ENCODE measurements at places on chromosomes 7 and 10.
A peak's percentile ranks its signal among the peaks of the same experiment; 100 is the strongest.

DNA sequence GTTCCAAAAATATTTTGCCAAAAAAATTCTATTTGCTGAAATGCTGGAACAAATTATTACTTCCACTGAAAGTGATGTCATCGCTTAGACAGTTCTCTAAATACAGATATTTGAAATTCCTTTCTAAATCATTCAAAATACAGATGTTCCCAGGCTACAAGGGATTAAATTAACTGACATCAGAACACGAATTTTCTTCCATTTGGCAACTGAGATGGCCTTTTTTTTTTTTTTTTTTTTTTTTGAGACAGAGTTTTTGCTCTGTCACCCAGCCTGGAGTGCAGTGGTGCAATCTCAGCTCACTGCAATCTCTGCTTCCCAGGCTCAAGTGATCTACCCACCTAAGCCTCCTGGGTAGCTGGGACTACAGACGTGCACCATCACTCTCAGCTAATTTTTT lies 57.0 kb downstream of the P4HA1 start:
- peak; percentile 91 for DNase-seq

DNA sequence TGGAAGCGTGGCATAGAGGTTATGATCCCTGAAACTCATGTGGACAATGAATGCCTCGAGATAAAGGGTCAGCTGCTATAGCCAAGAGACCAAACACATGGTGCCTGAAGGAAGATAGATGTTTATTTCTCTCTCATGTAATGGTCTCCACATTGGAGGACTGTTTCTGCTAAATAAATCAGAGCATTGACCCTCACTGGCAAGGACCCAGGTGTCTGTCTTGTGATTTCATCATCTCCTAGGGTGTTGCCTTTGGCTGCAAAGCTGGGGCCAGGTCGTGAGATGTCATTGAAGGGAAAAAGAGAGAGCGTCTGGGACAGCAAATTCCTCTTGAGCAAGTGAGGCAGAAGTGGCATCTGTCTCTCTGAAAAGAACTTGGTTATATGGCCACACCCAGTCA lies 64.6 kb downstream of the JCAD start:
- DNase-seq, result no peak

- no peak for DNase-seq
Measured at GRCh38 chr10:133249094-133249780, 11.6 kb downstream of the VENTX start.

DNA sequence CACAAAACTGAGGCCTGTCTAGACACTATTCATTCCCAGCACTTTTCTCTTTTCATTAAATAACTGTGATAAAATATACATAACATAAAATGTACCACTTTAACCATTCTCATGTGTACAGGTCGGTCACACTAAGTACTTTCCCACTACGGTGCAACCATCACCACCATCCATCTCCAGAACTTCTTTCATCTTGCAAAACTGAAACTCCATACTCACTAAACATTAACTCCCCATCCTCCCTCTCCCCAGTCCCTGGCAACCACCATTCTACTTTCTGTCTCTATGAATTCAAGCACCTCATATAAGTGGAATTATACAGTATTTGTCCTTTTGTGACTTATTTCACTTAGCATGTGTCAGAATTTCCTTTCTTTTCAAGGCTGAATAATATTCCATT lies 53.0 kb downstream of the ARHGAP12 start:
- no peak for DNase-seq

- DNase-seq, result no peak
Measured at GRCh38 chr7:27462575-27463270, 200.0 kb downstream of the HIBADH start.

DNA sequence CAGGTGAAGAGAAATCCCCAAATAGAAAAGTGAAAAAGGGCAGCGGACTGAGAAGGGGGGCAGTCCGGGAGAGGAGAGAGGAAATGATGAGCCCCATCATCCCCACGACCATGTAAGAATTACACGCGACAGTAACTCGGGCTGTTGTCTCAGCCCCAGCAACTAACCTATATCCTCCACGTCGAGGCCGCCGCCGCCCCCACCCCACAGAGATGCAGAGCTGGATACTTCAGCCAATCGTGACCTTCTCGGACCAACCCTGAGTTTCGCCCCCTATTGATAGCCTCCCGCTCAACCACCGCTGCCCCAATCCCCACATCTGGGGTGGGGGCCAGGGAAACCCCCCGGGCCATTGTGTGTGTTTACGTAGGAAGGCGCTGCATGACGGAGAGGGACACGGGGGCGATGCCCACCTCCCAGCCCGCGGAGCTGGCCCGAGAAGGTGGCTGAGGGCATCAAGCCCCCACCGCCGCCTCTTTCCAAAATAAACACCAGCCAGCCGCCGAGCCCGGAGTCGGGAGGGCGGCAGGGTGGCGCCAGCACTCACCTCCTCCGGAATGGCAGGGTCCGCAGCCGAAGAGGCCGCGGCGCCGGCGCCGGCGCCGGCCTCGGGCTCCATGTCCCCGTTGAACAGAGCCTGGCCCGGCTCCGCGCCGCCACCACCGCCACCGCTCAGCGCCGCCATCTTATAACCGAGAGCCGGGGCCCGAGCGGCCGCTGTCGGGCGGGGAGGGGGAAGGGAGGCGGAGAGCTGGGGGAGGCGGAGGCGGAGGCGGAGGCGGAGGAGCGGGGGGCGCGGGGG lies 509 bp downstream of the BRAF start:
- DNase-seq, result peak; percentile 80

DNA sequence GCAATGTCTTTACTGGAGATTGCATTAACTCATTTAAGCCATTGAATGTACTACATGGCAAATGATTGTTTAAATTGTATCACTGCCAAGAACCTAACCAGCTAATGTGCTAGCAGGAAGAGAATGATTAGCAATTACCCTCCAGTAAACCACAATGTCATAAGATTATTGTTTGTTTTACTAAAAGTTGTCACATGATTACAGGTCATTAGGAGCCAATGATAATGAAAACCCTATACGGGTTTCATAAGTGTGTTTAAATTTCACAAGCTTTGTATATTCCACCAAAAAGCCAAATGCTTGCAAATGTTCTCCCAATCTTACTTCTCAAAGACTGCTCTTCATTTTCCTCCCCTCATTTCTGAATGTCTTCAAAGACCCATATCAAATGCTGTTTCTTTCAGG lies 76.5 kb upstream of the PPP1R3C start:
- DNase-seq, result no peak

DNA sequence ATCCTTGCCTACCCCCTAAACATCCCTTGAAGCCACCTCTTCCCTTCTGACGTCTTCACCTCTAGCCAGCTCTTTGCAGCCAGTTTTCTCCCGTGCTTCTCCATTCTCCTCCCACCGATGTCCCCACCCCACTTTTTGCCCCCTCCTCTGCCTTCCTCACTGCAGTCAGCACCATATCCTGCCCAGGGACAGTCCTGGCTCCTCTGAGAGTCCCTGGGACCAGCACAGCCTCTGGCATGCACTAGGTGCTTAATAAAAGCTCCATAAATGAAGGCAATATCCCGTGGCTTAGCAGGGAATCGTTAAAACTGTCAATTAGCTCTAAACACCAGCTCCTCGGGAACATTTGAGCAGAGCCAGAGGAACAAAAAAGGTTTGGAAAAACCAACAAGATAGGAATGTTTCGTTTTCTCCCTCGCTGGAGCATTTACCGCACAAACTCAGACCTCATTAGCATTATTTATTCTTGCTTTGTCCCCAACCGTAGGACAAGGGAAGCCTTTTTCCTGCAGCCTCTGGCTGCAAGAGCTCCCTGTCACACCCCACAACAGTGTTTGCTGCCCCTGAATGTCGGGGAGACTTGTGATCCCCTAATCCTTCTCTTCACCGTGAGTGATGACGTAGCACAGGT lies 16.1 kb downstream of the MYL10 start:
- no peak for DNase-seq

- peak; percentile 52 for DNase-seq
Measured at GRCh38 chr7:18499407-18500177, 4.0 kb downstream of the HDAC9 start.

DNA sequence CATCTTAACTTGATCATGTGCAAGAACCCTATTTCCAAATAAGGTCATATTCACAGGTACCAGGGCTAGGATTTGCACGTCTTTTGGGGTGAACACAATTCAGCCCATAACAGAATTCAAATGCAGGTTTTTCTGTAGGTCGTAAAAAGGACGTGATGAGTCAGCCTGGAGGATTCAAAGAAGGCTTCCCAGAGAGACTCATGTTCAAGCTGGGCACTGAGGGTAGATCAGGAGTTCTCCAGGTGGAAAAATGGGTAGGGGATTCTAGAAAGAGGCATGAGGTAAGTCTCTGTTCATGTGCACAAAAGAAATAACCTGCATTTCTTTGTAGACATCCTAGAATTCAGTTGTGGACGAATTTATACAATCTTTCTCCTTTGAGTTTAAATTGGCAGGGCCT lies 160.4 kb downstream of the RPS24 start:
- peak; percentile 21 for DNase-seq

DNA sequence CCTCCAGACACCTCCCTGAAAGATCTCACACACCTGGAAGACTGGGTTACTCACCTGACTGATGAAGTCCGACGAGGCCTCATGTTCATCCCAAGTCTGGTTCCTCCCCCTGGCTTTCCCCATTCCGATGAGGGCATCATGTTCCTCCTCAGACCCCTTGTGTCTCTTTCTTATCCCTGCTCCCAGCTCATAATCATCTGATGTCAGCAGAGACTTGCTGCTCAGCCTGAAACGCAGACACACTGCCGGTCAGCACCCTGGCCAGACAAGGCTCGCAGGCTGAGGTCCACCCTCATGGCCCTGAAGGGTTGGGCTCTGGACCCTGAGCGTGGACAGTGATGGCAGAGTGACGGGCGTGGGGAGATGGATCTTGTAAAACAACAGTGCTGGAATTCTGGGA lies 64.3 kb downstream of the TNRC18 start:
- no peak for DNase-seq

GRCh38 chr10:79090134-79090803 lies 21.5 kb downstream of the ZMIZ1 start:
- no peak for DNase-seq

GRCh38 chr10:80411681-80412220 lies 3.4 kb downstream of the PRXL2A start:
- no peak for DNase-seq

GRCh38 chr10:110733218-110733952 lies 89.2 kb downstream of the RBM20 start:
- no peak for DNase-seq

DNA sequence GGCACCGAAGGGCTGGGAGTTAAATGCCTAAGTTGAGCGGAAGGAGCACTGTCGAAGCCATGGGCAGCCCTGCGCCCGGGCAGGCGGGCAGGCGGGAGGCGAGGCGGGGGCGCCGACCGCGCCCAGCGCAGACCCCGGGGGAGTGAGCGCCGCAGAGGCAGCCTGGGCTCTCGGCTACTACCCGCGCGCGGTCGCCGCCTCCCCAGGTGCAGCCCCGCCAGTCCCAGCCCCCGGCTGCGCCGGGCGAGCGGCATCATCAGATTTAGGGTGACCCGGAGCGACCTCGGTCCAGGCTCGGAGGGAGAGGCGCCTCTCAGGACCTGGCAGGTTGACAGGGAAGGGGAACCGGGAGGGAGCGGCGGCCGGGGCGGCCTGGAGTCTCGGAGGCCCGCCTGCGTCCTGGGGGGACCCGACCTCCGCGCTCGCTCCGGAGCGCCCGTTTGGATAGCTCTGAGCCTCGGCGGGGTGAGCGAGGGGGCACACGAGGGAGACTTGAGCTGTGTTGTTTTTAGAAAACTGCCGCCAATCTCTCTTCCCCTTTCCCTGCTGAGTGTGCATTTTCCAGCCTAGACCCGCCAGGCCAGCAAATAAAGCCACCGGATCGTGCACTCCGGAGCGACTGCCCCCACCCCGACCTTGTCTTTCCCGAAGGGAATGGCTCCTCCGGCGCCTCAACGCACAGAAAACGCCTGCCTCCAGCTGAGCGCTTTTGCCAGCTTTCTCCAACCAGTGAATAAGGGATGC lies 2.3 kb upstream of the NRP1 start:
- peak; percentile 66 for DNase-seq

DNA sequence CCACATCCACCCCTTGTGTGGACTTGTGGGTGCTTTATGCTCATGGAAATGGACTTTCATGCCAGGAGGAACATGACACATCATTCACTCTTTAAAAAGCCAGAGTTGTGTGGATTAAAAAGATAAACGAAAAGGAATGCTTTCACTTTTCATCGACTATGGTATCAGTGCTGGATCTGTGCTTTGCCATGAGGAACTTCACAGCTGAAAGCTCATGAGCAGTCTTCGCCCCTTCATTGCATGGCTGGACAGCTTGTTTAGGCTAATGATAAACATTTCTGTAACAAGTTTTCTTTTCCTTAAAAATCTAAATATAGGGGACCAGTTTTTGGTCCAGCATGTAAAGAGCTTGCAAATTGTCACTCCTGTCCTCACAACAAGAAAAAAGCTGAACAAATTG lies 173.6 kb upstream of the NPS start:
- DNase-seq, result no peak

DNA sequence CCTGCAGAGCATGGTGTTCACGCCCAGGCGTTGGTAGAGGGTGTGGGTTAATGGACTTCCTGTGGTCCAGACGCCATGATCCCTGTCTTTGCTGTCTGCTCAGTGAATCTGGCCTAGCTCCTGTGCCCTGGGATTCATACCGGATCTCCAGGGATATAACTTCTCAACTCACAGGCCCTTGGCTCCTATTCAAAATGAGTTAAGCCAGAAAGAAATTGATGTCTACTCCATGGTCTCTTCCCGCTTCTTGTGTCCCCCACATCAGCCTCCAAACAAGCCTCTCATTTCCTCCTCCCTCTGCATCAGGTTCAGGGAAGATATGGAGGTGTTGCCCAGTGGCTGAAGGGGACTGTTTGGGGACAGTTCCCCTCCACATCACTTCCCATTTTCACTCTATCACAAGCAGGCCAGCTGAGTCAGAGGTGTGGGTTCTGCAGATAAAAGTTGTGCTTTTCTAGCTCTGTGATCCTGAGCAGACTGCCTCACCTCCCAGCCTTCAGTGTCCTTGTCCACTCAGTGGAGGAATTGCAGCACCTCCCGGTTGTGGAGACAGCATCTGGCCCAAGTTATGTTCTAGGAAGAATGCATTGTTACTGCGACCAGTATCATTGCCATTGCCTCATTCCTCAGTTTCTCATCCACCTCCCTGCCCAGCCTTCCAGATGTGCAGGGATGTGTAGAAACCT lies 22.5 kb downstream of the AKR1E2 start:
- DNase-seq, result peak; percentile 19

DNA sequence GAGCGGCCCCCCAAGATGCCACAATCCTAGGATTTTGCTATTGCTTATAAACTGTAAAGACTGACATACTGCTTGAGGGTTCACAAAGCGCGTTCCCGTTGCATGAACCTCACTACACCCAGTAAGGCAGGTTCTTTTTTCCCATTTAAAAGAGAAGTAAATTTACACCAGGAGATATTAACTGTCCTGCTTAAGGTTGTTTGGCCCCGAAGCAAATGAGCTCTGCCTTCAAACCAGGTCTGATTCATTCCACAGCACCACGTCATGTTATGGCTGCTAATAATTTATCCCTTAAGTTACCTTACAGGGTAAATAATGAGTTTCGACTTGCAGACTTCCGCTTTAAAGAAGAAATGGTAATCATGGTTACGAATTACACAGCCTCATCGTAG lies 559 bp upstream of the FKBP14 start:
- DNase-seq, result peak; percentile 75

Measured in GM23248 (cell line).